CD4-positive, alpha-beta T cell (primary cell): ENCODE measurements at places on chromosomes 12 and 14. TPM values are rescaled to one million over a fixed set of nuclear protein-coding genes. Genes with fewer than 3 reads are reported as not detected.

GRCh38 chr14:102229071-102229738 lies 75.8 kb downstream of the MOK start:
- no peak for DNase-seq

DNA sequence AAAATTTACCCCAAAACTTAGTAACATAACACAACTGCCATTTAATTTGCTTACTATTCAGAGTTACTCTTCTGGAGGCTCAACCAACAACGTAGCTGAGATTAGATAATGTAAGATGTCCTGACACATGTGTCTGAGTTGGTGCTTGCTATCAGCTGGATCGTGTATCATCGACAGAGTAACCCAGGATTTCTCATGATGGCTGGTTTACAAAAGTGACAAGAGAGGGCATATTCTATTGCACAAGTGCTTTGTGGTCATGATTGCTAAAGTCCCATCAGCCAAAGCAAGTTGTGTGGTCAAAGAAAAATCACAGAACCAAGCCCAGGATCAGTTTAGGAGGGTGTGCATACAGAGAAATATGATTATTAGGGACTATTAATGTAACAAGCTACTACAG lies 73.4 kb downstream of the CAPZA3 start:
- no peak for DNase-seq

DNA sequence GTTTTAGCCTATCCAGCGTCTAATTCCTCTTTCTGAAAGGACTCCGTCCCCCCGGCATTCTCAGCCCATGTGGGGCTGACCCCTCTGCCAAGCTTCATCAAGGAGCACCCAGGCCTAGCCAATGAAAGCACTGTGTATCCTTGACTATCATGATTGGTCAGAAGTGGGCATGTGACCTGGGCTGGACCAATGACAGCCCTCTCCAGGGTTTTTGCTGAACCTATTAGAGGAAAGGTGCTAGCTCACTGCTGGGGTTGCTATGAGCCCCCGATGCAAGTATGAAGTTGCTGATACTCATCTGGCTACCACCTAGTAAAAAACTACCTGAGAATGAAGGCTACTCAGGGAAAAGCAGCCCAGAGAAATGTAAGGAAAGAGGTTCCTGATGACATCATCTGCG lies 68.1 kb downstream of the LRRC74A start:
- DNase-seq: no peak

DNA sequence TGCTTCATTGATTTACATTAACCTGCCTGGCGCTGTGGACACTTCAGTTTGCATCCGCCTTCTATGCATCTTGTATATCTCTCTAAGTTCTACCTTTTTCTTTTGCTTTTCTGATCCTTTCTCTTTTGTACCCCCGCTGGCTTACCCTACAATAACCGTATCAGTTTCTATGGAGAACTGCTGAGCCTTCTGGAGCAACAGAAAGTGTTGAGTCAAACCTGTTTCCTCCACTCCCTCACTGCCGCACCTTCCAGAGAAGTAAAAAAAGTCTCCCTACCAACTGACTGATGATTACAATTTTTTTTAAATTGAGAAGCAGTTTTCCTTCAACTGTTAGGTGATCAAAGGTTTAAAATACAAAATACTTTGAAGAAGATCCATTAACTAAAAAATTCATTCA lies 17.4 kb downstream of the EXD2 start:
- no peak for DNase-seq

DNA sequence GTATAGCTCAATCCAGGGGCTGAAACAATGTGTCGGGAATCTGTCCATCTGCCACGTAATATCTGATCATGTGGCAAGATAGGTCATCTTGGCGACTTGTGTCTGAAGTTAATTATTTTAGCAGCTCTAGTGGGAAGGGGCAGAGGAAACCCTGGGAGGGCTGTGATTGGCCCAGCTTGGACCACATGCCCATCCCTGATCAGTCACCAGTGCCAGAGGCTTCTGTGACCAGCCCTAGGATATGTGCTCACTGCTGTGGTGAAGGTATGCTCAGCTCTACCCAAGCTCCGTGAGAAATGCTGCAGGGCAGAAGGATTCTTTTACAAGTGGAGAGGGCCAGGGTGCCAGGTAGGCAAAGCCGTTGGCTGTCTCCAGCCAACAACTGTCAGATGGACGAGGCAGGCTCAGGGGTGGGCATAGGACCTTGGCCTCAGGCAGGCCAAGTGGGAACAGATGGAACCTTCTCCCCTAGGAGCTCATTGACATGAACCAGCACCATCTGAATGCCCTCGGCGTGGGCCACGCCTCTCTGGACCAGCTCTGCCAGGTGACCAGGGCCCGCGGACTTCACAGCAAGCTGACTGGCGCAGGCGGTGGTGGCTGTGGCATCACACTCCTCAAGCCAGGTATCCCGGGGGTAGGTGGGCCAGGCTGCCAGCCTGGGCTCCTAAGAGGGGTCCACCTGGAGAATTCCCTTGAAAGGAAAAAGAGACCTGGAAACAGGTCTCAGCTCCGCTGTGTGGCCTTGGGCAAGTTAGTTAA lies 21.1 kb downstream of the MVK start:
- DNase-seq: no peak

DNA sequence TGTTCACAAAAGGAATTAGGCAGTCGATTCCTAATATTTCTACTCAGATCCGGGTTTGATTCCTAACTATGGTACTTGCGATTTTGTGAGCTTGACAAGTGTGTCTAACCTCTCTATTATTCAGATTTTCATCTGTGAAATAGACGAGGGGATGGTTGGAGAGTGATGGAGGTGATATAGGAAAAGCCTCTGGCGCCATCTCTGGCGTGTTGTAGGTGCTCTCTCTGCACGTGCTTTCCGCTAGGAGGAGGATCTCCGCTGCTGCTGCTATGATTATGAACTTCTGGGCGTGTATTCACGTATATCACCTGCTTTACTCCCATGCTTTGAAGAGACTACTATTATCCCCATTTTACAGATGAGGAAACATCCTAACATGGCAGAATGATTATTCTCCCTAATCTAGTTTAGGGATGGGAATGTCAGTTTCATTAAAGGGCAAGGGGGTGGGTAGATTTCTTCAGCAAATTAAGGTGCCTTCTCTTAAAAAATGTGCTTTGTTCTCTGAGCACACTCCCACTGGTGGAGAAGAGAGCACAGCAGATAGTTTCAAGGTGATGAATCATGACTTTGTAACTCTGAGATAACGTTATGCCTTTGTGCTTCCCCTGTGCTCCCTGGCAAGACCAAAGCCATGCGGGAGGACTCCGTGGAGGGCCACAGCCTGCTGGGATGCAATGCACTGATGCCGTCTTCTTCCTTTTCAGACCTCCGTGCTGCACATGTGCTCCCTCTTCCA lies 97.1 kb downstream of the PRIMA1 start:
- DNase-seq: no peak

DNA sequence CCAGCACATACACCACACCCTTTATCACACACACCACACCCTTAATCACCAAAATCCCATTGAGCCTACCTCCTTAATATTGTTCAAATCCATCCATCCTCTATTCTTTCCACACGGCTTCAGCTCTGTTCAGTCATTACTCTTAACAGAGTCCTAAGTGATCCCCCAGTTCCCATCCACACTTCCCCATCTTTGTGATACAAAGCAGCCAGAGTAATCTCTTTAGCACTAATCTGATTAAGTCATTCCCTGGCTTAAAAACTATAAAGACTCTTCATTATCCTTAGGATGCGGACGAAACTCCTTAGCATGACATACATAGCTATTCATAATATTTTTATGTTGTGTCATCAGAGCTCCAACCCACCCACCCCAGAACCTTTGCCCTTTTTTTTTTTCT lies 14.7 kb upstream of the MFAP5 start:
- no peak for DNase-seq

DNA sequence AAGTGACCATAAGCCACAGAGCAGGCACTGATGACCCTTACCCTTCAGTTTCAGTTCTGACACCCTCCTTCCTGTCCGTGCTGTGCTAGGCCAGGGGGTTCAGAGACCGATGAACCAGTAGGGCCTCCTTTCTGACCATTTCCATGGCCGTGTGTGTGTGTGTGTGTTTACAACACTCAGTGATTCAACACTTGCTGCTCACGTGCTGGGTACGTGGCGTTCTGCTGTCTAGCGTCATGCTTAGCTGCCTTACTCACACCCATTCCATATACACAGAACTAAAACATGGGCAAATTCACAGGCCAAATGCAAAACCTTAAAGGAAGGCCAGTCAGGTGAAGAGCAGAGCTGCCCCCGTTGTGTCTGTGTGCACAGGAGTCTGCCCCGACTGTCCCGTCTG lies 67.5 kb downstream of the DNAH10 start:
- no peak for DNase-seq

GRCh38 chr12:61713121-61713520 lies 547.1 kb upstream of the USP15 start:
- no peak for DNase-seq

- DNase-seq: no peak
Measured at GRCh38 chr14:54362089-54362504, 34.7 kb upstream of the CDKN3 start.

DNA sequence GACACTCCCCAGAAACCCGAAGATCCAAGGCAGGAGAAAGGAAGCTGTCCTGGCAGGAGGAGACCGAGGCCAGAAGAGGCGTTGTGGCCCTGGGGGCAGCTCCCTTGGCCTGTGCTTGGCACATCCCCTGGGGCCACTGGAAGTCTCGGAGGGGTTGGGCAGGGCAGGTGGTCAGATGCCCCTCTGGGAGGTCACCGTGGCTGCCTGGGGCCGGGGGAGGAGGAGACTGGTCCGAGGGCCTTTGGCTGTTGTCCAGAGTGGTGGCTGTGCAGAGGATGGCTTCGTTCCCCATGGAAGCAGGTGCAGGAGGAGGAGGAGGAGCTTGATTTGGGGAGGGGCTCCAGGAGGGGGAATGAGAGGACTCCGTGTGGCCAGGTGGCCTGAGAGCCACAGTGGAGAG lies 3.3 kb upstream of the NUDT14 start:
- DNase-seq: no peak

Gene PRKD1
- not detected for total RNA-seq

Gene SYCP3
- 0.22 TPM for total RNA-seq

Gene ADCY4
- 4.7 TPM for total RNA-seq

Gene SELPLG
- total RNA-seq: 27.8 TPM

Gene FKBP3
- 40.2 TPM for total RNA-seq

Gene SLCO1A2
- not detected for total RNA-seq
